GM12892 (cell line): ENCODE measurements at places on chromosomes 7 and 10.

DNA sequence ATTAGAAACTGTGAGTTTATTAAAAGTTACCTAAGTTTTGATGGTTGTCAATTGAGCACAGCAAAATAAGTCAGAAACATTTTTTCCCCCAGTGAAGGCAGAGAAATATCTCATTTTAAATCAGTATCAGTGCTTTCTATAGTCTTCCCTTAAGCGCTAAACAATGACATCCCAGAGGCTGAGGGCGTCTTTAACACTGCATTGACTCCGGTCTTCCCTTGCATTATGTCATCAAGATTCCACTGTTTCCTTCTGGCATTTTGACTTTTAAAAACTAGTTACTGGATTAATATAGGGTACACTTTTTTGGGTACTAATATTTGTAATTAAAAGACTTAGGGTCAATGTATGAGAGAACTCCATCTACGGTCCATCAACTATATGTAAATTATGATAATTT is 3.9 kb downstream of the GLUD1 start:
- DNase-seq: no peak

DNA sequence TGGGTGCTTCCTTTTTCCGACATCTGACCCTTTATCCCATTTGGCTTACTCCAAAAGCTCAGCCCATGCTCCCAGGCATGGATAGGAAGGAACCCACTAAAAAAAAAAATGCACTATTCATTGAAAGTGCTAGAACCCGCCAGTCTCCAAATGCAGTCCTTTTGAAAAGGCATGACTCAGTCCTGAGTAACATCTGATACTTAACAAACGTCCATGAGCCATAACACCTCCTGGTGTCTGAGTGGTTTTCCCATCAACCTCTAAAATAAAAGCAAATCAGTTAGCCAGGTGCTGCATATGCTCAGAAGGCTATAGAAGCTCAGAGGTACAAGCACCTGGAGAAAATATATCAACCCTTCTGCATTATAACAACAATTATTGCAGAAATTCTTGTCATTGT is 45.0 kb upstream of the CACUL1 start:
- DNase-seq: no peak

- DNase-seq: no peak
Measured at GRCh38 chr10:22803261-22803885, 89.0 kb upstream of the PIP4K2A start.

GRCh38 chr10:128095027-128095752 is 31.0 kb downstream of the MKI67 start:
- no peak for DNase-seq

- no peak for DNase-seq
Measured at GRCh38 chr10:89283936-89284475, 17.8 kb upstream of the IFIT2 start.

DNA sequence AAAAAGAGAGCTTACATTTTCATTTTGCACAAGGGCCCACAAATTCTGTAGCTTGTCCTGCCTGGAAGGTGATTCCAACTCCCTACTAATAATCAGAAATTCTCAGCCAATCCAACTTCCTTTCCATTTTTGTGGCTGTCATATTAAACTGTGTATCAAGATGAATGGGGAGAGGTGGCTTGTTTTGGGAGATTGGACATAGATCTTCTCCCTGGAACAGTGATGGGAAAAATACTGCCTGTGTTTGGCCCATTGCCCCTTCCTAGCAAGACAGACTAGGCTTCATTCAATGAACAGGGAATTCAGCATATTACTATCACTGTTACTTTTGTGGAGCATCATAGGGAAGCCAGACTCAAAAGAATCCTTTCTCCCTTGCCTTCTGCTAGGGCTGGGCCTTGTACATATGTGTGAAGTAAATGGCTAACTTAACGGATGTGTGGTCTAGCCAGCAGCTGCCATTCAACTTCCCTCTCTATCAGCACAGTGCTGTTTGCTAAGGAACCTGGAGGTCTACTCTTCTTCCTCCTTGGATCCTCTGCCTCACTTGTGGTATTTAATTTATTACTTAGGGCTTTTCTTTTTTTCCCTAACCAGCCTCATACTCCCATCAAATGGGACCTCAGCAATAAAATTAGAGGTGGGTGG is 326.0 kb downstream of the BICC1 start:
- no peak for DNase-seq

DNA sequence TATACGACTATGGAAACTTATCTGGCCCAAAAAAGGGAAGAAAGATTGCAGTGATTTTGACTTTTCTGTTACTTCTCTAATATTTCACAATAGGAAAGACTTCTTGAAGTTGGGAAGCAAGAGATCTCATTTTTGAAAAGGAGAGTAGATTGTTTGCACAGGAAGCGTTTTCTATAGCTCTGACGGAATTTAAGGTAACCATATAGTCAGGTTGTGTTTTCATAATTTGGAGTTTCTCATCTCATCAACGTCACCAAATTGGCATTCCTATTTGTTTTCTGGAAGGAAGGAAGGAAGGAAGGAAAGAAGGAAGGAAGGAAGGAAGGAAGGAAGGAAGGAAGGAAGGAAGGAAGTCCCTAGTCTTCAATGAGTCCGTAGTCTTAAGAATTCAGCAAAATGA is 732.0 kb downstream of the XPNPEP1 start:
- DNase-seq: no peak

- no peak for DNase-seq
Measured at GRCh38 chr7:81740403-81740802, 29.4 kb downstream of the HGF start.

DNA sequence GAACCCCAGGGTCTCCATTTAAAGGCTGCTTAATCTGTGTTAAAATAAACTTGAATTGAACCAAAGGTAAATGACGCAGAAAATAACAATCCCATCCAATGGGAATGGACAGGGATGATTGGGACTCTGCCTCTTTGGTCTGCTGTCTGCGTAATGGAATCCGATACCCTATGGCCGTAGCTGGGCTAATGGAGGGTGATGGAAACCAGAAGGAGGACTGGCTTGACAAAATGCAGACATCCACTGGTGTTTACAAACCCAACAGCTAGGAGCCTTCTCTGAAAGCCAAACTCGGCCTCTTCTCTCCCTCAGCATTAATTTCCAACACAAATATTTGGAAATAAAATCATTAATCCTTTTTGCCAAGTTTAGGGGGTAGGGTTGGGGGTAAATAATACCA is 162.2 kb upstream of the CHST15 start:
- DNase-seq: no peak

DNA sequence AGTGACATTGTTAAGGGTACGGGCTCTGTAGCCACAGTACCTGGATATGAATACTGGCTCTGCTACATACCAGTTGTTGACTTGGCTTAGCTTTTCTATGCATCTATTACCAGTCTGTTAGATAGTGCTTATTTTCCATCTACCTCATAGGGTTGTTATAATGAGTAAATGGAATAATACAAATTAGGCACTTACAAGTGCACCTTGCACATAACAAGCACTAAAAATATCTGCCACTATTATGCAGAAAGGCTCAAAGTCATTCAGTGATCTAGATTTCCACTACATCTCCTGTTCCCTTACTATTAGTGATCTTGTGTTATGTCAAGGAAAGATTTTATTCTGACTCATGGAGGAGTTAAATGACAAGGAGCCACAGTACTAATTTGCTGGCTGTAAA is 27.9 kb upstream of the ZEB1 start:
- DNase-seq: no peak

GRCh38 chr7:86453454-86453853 is 190.3 kb upstream of the GRM3 start:
- DNase-seq: no peak

DNA sequence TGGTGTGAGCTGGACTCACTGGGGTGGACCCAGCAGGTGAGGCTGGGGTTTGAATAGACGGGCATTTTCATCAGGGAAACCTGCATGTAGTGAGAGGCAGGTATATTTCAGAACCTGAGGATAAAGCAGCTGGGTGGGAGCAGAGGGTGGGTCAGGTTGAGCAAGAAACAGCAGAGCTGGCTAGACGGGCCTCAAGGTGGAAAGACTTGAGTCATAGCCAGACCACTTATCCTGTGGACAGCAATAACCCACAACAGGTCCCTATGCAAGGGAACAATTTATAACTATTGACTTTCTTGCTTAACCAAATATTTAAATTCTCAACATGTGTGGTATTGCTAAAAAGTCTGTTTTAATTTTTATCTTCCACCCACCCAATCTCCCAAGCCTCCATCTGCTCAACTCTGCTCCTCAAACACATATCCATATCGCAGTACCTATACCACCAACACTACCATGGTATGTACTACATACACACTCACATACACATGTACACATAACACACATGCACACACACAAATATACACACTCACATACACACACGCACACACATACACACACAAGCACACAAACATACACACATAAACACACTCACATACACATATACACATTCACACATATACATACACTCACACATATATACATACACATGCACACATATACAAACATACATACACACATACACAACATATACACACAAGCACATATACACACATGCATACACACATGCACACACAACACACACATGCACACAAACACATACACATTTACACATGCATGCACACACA is 129.0 kb upstream of the C7orf33 start:
- no peak for DNase-seq

DNA sequence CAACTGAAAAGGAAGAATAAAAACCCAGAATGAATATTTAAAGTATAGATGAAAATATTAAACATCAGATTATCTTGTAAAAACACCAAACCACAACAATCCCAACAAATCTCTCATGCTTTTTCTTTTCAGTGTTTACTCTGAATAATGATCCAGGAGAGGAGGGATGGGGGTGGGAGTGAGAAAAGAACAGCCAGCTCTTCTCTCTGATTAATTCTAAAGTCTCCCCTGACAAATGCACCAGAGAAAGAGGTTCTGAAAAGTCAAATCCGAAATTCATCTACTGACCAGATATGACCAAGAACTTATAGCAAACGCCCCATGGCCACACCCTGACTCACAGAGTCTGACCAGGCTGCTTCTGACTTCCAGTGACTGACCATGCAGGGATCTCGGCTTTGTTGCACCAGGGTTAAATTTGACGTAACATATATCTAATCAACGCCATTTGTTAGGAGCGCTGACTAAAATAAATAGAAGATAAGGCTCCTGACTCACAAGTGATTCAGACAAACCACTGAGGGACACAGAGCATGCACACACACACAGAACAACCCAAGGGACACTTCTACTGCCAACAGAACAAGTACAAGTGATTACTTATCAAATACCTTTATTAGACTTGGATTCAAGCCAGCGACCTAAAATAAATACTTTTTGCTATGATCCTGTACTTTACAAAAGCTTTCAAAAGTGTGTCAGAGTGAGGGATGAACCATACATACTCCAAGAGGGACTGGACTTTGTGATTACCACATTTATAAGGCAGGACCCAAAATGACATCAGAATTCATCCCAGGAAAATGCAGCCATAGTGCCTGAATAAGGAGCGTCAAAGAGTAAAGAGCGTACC is 9.3 kb upstream of the SPOCK2 start:
- no peak for DNase-seq

DNA sequence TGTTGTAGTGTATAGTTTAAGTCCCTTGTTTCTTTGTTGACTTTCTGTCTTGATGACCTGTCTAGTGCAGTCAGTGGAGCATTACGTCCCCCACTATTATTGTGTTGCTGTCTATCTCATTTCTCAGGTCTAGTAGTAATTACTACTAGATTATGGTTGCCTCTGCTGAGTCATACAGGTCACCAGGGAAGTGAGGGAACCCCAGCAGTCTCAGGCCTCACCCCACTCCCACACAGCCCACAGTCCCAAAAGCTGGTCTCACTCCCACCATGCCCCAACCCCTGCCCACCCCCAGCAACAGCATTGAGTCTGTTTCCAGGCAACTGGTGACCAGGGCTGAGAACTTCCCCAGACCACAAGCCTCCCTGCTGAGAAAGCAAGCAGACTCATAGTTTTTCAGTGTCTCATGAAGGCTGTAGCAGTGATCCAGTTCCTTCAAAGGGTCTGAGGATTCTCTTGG is 88.0 kb downstream of the PLXDC2 start:
- no peak for DNase-seq

- no peak for DNase-seq
Measured at GRCh38 chr7:27159266-27160144, 3.0 kb upstream of the HOXA7 start.

DNA sequence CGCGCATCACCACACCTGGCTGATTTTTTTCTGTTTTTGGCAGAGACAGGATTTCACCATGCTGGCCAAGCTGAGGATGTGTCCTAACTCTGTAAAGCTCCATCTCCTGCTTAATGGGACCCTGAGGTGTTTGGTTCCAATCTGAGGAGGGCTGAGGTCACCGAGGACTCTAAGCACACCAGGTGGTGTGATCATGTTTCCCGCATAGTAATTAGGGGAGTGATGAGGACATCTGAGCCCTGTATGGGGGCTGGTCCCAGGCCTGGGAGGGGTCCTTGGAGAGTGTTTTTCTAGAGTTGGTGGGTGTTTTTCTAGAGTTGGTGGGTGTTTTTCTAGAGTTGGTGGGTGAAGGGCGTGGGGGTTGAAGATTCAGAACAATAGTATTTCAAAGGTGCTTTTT is 3.0 kb upstream of the ABHD11 start:
- DNase-seq: no peak

DNA sequence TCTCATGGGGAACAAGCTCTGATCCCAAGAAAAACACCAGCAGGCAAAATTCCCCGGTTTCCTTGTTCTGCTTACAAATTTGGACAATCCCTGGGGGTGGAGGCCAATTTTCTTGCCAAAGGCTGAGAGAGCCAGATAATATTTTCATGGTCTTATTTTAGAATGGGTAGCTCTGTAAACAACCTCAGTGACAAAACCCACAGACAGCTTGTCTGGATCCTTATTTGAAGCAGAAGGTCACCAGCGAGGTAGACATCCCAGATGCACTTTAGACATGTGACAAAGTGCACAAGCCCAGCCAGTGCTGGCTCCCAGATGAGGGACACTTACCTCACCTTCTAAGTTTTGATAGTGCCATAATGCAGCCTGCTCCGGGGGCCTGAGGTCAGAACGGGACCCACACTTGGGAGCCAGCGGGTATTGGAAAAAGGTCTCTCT is 102.6 kb upstream of the DDC start:
- no peak for DNase-seq

DNA sequence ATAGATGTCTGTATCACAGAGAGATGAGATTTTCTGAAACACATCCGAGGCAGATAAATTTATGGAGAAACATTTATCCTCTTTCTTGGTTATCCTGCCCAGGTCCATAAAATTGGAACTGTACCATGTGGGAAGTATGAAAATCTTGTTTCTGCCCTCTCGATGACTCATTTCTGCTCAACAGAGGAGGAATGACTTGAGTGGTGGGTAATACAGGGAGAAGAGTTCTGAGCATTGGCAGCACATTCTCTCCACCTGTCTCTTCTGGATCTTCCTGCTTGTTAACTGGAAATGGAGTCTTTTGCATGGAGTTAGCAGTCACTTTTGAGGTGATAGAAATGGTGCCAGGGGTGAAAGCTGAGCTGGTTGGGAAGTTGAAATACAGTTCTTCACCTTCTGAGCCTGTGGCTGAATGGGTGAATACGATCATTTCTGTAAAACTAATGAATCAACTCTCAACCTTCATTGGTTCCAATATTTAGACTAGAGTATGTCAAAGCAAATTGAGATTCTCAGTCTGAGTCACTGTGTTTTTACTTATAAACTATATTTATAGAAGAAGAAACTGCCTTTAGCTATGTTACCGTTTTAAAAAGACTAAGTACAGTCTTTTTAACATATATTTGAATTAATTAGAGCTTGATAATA is 945.5 kb downstream of the SORCS3 start:
- no peak for DNase-seq
